ENCODE measurements at places on chromosomes 12 and 14.

DNA sequence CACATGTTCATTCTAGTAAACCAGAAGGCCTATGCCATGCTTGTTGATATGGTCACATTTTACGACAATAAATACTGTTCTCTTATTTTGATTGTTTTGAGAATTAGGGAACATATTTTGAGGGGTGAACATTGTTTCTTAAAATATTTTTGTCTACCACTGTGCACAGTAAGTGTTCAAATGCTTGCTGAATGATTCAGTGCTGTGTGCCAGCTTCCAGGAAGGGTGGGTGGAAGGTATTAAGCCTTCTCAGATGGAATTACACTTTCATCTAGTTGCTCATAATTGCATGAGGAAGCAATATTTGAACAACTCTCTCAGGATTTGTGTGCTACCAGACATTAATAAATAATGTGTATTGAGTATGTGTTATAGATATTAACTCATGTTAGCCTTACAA, 15.5 kb upstream of the TMX1 start:
- H3K27ac ChIP-seq, result no peak overlapping the region
- H3K36me3 ChIP-seq, result no peaks in the 10 kb centered on the region
- ATAC-seq, result no peak
- peaks cover 6% of the 10 kb centered on the region for H3K27me3 ChIP-seq
- H3K4me1 ChIP-seq, result no peaks in the 10 kb centered on the region
- no peak overlapping the region for H3K4me3 ChIP-seq

DNA sequence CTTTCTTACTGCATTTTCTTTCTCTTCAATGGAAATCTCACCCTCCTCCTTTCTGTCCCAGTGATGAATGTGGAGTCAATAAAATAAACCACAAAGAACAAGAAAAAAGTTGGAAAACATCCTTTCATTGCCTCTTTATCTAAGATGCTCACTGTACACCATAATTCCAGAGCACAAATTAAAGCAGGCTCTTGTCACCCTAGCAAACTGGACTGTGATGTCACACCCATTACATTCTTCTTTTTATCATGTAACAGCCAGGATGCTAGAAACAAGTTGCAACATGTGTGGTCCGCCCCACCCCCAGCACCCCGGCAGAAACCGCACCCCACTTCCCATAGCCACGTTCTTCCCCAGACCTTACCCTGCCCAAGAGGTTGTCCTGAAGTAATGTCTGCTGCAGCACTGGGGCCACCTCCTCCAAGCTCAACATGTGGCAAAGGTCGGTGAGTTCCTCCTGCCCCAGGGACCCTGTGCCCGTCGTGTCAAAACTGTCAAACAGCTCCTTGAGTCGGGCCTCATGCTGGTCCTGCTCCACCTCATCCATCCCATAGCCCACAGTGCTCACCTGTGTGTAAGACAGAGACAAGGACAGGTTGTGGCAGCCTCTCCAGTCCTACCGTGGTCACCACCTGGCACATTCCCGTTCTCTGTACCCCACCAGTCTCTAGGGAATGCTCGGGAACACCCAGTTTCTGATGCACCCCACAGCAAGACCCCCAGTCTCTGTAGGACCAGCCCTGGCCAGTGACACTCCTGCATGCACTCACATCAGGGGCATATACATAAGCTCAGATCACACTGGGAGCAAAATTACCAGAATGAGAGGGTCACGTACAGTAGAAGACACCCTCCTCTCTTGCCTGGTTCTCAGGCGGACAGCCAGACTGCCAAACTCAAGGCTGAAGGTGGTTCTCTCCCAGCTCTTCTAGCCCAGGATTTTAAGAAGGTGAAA, 9.2 kb downstream of the NIN start:
- H3K27ac ChIP-seq, result peak overlapping the region; percentile 61
- H3K4me1 ChIP-seq, result peaks cover 47% of the 10 kb centered on the region
- peak overlapping the region; percentile 73 for H3K4me3 ChIP-seq
- H3K27me3 ChIP-seq, result no peaks in the 10 kb centered on the region

GRCh38 chr12:123860377-123860776, 98.3 kb downstream of the DNAH10 start:
- H3K4me3 ChIP-seq, result no peak overlapping the region

DNA sequence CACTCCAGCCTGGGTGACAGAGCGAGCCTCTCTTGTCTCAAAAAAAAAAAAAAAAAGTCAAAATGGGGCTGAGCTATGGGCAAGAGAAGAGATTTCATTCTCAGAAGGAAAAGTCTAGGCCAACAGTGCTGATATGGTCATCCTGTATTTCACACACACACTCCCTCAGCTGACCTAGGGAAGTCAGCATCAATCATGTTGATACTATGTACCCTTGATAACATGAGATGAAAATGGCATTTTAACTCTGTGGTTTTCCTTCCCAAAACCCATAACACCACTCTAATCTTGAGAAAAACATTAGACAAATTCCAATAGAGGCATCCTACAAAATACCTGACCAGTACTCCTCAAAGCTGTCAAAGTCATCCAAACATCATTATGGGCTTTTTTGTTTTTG, 2.3 kb upstream of the NEMP1 start:
- H3K27ac ChIP-seq, result no peak overlapping the region
- ATAC-seq, result no peak
- no peaks in the 10 kb centered on the region for H3K27me3 ChIP-seq
- H3K36me3 ChIP-seq, result peaks cover 31% of the 10 kb centered on the region

GRCh38 chr12:65765436-65765813, 58.9 kb upstream of the HMGA2 start:
- no peak overlapping the region for H3K27ac ChIP-seq
- peaks cover 10% of the 10 kb centered on the region for H3K27me3 ChIP-seq
- H3K4me1 ChIP-seq, result no peaks in the 10 kb centered on the region
- no peaks in the 10 kb centered on the region for H3K36me3 ChIP-seq
- no peak overlapping the region for H3K4me3 ChIP-seq
- ATAC-seq, result no peak

- H3K27ac ChIP-seq, result no peak overlapping the region
- peak overlapping the region; percentile 80 for H3K4me3 ChIP-seq
- no peaks in the 10 kb centered on the region for H3K36me3 ChIP-seq
- no peak for ATAC-seq
- peaks cover 73% of the 10 kb centered on the region for H3K4me1 ChIP-seq
Observed at GRCh38 chr14:70888681-70889175, 18.5 kb upstream of the PCNX1 start.

DNA sequence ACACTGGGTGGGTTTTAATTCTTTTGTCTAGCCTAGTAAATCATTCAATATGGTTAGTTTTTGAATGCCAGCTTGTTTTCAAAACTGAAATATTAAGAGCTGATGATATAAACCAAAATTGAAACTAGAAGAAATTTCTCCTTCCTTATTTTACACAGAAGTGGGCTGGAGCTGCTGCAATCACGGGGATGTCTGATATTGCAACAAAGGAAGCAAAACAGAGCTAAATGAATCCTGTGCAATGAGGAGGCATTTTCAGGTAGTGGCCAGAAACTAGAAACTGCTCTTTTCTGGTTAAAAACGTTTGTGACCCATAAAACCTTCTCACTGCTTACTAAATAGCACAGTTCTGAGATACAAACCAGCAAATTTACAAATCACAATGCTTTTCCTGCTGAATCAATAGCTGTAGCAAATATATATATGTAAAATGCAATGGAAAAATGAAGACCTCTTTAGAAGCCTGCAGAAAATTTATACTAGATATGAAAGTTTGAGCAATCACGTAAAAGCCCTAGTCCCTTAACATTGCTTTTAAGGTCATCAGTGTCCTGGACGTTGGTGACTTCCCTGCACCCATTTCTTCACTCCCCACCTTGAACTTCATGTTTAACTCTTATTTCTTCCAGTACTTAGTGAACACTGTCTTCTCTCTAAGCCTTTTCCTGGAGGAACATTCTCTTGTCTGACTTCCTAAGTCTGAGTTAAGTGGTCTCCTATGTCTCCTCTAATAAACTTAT, 15.9 kb upstream of the LRRK2 start:
- no peak for ATAC-seq
- no peak overlapping the region for H3K27ac ChIP-seq
- no peak overlapping the region for H3K4me3 ChIP-seq
- H3K36me3 ChIP-seq, result no peaks in the 10 kb centered on the region
- H3K27me3 ChIP-seq, result no peaks in the 10 kb centered on the region
- no peaks in the 10 kb centered on the region for H3K4me1 ChIP-seq
